ENCODE measurements at places on chromosomes 4 and X.

GRCh38 chr4:29052266-29052665 is 1667.9 kb upstream of the PCDH7 start:
- DNase-seq, result no peak

- DNase-seq, result no peak
These were observed 25.0 kb upstream of the UBA6 start for GRCh38 chr4:67725981-67726380.

- no peak for DNase-seq
These were observed 61.2 kb downstream of the MOSPD2 start for GRCh38 chrX:14934423-14934822.

DNA sequence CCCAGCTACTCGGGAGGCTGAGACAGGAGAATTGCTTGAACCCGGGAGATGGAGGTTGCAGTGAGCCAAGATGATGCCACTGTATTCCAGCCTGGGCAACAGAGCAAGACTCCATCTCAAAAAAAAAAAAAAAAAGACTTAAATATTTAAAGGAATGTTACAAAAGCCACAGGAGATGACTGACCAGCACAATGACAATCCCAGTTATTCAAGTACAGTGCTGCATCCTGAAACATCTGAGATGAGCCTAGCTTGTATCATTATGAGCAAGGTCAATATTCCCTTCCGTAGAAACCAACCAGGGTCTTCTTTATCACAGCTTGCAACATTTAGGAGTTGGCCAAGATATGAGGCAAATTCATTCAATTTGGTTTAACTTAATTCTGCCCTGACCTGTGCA is 38.6 kb downstream of the LNX1 start:
- no peak for DNase-seq

DNA sequence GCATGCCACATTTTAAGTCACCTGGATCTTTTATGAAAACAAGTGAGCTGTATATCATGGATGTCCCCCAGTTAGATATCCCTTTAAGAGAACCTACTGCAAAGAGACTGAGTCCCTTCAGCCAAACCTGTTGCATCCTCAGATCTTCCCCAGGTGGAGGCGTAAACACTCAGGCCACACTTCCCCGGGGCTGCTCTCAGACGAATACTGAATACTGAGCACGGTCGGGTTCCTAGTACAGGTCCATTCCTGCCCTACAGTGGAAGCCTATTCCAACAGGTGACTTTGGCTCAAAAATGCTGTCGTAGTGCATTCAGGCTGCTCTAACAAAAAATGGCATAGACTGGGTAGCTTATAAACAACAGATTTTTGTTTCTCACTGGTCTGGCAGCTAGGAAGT is 320.2 kb upstream of the CLNK start:
- DNase-seq, result no peak

DNA sequence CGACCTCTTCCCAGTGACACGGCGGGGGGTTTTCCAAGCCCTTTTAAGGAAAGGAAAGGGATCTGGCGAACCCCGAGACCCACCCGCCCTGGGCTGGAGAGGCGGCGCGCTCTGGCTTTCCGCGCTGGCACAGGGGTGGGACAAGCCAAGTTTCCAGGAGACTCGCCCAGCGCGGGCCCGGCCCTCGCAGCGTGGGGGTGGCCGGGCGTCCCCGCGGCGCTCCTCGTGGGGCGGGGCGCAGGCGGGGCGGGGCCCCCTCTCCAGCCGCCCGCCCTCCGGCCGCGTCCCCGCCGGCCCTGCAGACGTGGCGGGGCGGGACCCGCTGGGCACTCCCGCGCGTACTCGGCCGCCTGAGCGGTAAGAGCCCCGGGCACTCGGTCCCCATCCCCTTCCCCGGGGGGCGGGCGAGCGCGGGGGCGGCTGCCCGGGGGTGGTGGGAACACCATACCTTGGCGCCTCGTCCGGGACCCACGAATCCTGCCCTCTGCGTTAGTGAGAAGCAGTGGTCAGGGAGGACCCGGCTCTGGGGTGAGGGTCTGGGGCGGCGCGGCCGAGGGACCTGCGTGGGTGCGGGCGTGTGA is at the start of gene FAM114A1:
TSS of gene FAM114A1 (plus strand) at position 329 of the 581 bp plus-strand sequence. CDS start 10,273 bp downstream, outside the sequence.
- DNase-seq, result no peak

- no peak for DNase-seq
These were observed 57.4 kb upstream of the MSN start for GRCh38 chrX:65610040-65610439.

- DNase-seq, result peak; percentile 14
These were observed 350.3 kb downstream of the PTTG2 start for GRCh38 chr4:38310446-38311043.

DNA sequence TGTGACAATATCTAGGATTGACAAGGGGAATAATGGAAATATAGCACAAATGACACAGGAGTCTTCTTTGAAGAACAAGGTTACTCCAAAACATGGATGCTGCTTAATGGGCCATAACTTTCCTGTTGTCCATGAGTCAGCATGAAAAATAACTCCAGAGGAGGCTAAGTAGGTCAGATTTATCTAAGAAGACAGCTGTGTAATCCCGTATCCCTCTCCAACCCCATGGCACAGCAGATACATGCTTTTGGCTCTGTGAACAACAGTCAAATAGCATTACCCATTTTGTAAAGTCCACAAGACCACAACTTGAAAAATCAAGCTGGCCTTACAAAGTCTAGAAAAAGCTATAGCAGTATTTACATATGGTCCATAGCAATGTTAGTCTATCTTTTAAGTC is 2.1 kb upstream of the TMEM131L start:
- no peak for DNase-seq

DNA sequence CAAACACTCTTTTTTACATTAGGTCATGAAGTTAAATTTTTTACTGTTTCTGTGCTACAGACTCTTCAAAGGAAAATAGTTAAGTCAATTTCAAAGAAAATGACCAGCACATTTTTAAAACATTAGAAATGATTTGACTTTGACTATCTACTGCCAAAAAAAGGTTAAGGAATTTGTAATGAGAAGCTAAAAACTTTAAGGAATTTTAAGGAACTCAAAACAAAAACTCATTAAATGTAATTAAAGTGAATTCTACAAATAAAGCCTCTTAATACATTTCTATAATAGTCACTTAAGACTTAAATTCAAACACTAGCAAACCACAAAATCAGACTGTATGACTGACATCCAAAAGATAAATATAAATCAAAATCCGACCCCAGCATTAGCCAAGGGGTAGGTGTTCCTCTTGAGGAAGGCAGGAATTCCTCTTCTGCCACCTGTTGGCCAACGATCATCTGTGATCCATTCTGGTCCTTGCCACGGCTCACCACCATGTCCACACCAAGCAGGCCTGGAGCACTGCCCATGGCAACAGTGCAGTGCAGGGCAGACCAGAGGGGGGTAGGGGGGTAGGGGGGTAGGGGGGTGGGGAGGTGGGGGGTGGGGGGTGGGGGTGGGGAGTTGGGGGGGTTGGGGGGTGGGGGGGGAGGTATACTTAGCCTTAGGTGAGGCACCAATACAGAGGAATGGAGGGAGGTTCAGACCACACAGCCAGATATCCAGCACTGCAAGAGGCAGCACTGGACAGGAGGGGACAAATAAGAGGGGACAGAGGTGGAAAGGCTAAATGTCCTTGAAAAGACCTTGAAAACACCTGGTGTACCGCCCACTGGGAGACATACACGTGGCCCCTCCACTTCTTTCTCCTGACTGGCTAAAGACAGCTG is 287.4 kb downstream of the CHIC1 start:
- DNase-seq, result no peak

DNA sequence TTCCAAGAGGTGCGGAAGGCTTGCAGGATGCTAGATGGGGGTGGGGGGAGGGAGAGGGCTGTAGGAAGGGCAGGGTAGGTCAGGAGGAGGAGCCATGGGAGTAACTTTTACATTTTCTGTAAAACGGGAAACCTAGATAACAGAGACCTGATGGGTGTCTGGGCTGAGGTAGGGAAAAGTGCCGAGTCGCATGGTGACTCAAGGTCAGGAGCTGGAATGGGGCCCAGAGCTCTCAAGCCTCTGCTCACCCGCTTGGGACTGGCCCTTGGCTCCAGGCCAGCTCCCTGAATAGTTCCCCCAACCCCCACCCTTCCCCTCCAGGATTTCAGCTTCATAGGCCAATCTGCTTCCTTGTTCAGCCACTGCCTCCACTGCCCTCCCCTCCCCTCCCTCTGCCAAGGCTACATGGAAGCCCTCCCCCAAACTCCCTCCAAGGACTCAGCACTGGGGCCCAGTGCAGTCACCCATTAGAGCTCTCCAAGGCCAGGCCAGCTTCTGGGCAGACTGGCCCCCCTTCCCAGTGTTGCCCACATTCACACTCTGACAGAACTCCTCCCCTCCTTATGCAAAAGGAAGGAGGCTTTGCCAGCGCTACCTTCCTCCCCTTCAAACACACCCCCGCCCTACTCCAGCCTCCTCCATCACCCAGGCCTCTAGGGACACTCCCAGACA is 43.6 kb downstream of the TSC22D3 start:
- DNase-seq, result no peak

DNA sequence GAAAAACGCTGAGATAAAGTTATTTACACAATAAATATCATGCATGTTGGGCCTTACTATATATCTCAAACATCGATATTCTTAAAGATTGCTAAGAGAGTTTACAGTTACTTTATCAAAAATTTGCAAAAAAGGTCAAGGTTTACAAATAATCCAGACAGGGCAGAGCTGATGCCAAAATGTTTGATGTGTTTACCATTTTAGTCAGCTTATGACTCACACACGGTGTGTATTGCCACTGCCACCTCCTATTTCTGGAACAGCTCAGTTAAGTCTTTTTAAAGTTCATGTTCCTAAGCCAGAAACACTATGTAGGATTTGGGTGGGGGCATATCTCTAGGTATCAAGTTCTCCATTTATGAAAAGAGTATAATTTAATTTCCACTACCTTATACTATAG is 580.6 kb downstream of the INPP4B start:
- no peak for DNase-seq
